ENCODE measurements at places on chromosomes 1 and 21.

DNA sequence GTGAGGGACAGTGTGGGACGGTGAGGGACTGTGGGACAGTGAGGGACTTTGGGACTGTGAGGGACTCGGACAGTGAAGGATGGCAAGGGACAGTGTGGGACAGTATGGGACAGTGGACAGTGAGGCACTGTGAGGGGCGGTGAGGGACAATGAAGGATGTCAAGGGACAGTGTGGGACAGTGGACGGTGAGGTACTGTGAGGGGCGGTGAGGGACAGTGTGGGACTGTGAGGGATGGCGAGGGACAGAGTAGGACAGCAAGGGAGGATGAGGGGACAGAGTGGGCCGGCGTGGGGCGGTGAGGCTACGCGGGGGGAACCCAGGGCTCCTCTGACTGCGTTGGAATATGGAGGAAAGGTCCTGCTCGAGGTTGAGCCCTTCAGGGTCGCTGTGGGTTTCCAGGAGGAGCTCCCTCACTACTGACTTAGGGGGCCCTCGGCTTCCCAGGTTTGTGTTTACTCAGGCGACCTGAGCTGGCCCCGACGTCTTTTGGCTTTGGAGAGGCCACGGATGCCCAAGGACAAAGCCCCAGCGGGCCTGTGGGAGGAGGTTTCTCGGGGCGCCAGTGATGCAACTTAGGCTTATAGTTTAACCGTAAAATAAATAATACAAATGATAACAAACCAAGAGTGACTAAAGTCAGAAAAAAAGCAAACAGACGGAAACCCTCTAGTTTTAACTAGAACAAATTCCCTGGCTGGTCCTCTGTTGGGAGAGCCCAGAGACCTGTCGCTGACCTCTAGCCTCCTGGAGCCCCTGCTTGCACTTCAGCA is 1.1 kb upstream of the ERRFI1 start:
- no peak for DNase-seq

DNA sequence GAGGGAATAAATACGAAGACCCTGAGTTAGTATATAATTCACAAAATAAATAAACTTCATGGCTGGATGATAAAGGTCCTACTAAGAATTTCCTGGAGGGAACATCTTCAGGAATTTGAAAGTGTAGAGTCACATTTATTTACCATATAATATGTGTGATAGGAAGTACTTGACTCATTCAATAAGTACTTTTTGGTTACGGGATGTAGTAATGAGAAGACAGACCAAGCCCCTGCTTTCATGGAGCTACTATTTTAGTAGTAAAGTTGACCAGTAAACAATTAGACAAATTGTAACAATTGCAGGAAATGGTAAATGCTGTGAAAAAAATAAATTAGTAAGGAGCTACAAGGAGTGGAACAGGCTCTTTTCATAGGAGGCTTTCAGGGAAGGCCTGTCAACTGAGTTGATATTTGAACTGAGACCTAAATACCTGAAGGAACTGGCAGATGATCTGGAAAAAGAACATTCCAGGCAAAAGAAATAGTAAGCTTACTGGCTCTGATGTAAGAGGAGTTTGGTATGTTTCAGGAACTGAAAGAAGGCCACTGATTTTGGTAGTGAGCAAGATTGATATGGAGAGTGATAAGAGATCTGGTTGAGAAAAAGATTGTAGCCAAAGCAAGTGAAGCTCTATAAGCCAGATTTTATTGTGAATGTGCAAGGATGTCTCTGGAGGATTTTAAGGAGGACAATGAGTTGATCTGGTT is 36.2 kb downstream of the CAMSAP2 start:
- no peak for DNase-seq

GRCh38 chr1:43304314-43304681 is 3.5 kb downstream of the TIE1 start:
- no peak for DNase-seq

DNA sequence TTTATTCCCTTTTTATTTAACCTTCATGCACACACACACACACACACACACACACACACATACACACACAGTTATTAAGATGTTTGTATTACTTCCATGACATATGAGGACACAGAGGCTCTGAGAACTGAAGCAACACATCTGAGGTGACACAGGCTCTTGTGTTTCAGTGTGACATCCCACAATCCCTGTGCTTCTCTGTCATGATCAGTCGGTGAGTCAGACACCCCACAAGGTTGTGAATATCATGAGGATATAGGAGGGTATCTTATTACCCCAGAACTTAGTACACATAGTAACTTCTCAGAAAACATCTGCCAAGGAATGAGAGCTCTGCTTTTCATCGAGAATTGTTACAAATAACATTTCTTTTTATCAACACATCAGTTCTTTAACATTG is 459.3 kb downstream of the PLPP3 start:
- no peak for DNase-seq

GRCh38 chr1:94693029-94693428 is 127.1 kb upstream of the SLC44A3 start:
- DNase-seq = no peak

DNA sequence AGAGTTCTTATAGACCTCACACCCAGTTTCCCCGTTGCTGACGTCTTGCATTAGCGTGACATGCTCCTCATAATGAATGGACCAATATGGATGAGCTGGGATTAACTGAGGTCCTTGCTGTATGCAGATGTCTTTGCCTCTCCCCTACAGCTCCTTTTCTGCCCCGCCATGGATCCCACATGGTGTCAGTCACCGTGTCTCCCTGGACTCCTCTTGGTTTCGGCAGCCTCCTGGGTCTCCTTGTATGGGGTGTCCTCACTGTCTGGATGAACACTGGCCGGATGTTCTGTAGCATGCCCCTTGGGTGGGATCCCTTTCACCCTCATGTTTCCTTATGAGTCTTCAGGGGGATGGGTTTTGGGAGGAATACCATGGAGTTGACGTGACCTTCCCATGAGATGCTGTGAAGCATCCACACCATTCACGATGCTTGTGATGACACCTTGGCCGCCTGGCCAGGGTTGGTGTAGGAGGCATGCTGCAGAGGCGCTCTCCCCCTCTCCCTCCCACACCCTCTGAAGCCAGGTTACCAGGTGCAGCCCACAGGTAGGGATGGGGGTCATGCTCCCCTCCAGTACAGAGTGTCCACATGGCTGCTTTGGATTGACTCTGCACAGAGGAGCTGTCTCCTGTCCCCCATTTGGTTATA is 4.4 kb downstream of the GJC2 start:
- no peak for DNase-seq

Measured in NCI-H2081 treated with DMSO at 0.1 percent for 48 hours (cell line).